Right cardiac atrium (tissue), 5 donors: ENCODE measurements at places on chromosomes 2 and 18. TPM values are rescaled to one million over a fixed set of nuclear protein-coding genes. Genes with fewer than 3 reads are reported as not detected.

Gene TPO
- 1.4 TPM for polyA plus RNA-seq

Gene KCNG2
- not detected for polyA plus RNA-seq

Gene CAVIN2
- 76.0 TPM for polyA plus RNA-seq

Gene CCDC74B
- 1.9 TPM for polyA plus RNA-seq

Gene CNDP1
- 0.05 TPM for polyA plus RNA-seq
